HCT116 (cell line): ENCODE measurements at places on chromosomes 3 and 15.

GRCh38 chr3:69941037-69941436 is 58.5 kb upstream of the SAMMSON start:
- DNase-seq = no peak

DNA sequence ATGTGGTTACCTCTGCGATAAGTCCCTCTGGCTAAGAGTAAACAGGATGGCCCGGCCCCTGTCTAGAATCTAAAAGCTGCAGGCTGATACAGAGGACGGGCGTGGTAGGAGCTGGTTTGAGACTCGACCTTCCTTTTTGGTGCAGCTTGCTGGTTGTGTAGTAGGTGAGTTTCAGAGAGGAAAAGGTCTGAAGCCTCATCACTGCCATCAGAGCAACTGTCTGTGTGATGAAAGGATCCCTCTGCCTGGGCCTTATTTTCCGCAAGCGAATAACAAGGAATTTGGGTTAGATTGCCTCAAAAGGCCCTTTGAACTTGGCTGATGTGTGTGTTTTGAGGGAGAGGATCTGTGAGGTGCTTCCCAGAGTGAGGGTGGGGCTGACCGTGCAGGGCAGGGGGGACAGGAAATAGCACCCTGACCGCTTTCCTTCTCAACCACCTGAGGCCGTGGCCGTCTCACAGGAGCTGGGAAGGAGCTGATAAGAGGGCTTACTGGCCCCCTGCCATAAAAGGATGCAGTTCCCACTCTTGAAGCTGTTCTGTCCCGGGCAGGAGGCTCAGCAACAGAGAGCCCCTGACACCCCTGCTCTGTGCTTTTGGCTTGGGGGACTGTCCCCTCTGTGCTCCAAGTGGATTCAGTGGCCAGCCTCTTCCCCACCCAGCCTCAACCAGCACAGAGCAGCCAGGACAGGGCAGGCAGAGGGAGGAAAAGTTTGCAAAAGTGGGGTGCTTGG is 45.6 kb upstream of the TFRC start:
- no peak for DNase-seq

- no peak for DNase-seq
Observed at GRCh38 chr3:134446800-134447199, 39.0 kb downstream of the ANAPC13 start.

- no peak for DNase-seq
Observed at GRCh38 chr3:105466495-105467404, 100.0 kb downstream of the ALCAM start.

- no peak for DNase-seq
Observed at GRCh38 chr3:99868311-99868646, 50.6 kb downstream of the CMSS1 start.

GRCh38 chr3:41853540-41854196 is 108.2 kb downstream of the ULK4 start:
- no peak for DNase-seq

DNA sequence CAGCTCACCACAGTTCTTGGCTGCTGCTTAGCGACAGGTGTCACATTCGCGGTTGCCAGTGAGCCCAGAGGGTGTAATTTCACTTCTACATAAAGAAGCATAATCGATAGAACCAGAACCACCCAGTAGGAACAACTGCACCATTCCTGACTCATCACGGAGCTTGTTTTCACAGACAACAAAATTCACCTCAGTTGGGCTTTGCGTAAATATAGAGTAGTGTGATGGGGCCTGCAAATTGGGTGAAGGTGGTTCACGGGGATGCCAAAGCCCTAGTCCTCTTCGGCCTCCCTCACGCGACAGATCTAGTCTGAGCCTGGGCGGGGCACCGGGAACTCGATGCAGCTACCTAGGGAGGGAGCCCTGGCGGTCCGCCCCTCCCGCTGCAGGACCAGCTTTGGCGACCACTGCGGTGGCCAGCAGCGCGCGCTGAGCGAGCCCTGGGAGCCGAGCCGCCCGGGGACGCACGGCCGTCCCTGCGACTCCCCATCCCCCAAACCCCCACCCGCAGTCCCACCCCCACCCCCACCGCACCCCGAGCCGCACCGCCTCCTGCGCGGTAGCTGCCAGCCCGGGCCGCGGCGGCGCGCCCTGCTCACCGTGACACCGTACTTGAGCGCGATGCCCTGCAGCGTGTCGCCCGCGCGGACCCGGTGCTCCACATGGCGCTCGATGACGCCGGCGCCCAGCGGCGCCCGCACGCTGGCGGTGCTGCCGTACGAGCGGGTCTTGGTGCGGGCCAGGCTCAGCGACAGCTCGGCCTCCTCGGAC is 519 bp downstream of the LYSMD2 start:
- no peak for DNase-seq

GRCh38 chr3:126511291-126511690 is 6.3 kb downstream of the UROC1 start:
- no peak for DNase-seq

- no peak for DNase-seq
Observed at GRCh38 chr3:126994661-126995245, 11.8 kb downstream of the PLXNA1 start.

- DNase-seq = no peak
Observed at GRCh38 chr15:79418693-79419279, 13.3 kb upstream of the MINAR1 start.

GRCh38 chr3:17013050-17013449 is 128.3 kb downstream of the PLCL2 start:
- no peak for DNase-seq

DNA sequence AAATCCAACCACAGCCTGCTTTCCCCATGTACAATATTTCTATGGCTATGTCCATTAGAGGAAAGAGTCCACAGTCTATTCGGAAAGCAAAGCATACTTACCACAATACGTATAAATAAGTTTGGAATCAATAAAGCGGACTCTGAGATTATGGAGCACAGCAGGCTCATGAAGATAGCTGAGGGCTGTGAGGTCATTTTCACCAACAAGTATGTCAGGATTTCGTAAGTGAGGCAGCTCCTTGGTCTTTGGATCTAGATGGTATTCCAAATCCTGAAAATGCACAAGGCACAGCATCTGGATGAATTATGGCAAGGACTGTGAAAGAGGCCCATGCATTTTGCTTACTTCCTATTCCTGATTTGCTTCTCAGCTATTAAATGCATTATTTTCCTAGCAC is 100.4 kb downstream of the MYO5A start:
- DNase-seq = no peak

DNA sequence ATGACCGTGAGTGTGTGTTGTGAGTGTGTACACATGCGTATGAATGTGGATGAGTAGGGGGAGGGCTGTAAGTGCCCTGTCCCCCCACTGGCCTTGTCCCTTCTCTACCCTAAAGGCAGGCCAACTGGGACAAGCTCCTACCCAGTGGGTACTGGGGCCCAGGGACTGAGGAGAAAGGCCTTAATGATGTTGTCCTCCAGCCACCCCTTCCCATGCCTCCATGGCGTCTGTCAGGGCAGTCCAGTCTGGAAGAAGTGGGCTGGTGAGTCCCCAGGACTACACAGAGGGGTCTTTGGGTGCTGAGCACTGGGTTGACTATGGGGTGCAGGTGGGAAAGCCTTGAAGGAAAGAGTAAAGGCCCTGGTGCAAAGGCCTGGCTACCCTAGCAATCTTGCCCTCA is 16.9 kb upstream of the CORO2B start:
- DNase-seq = no peak

GRCh38 chr15:76059320-76060117 is at the start of gene TMEM266:
Gene TMEM266, plus strand, starts transcription at chr15:76059985. Its CDS starts 74,279 bp downstream, at chr15:76134264.
- no peak for DNase-seq

GRCh38 chr3:154954757-154955156 is 125.4 kb upstream of the MME start:
- DNase-seq = peak; percentile 51

- DNase-seq = no peak
Observed at GRCh38 chr3:171213178-171213577, 186.7 kb upstream of the SLC2A2 start.

GRCh38 chr3:141127344-141128125 is 76.4 kb downstream of the SPSB4 start:
- DNase-seq = no peak

DNA sequence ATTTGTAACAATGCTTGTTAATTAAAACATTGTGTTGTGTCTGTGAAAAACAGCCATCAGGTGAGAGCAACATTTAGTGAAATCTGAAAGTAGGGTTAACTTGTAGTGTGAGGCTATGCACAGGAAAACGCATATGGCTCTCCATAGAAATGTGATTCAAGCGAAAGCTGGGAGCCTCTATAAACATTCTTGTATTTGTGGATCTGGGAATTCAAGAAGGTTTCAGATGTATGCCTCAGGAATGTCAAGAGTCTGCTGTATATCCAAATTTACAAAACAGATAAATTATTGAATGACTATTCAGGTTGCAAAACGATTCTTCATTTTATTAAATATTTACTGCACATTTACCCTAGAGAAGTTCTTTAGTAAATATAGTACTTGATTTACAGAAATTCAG is 166.0 kb downstream of the THSD4 start:
- DNase-seq = no peak

DNA sequence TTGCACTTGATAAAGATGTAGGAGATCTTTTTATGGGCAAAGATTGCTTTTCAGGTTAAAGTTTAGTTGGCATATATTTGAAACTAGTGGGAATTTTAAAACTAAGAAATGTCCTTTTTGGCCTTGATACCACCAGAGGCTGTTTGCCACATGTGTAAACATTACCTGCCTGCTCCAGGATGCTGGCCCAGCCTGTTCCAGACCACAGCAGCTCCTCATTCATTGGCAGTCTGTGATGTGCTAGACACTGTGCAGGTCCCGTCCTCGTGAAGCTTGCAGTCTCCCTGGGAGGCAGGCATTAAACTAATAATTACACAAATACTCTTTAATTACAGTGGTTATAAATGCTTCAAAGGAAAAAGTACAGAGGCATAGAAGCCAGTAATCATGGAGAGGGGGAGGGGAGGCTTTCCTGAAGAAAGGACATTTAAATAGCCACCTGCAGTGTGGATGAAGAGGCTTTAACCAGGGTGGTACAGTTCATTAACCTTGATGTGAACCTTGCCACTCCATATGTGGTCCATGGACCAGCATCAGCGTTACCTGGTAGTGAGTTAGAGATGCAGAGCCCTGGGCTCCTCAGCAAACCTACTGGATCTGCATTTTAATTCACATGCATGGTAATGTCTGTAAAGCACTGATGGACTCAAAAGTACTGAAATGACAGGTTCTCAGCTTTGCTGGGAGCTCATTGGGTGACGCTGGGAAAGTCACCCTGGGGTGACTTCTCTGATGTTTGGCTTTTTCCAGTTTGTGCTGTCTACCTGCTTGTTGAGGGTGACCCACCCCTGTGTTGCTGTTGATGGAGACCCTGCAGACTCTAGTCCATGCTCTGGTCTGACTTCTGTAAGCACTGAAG is 5.3 kb downstream of the ZNF710 start:
- no peak for DNase-seq

- DNase-seq = peak; percentile 8
Observed at GRCh38 chr3:112688819-112689218, 47.9 kb upstream of the CCDC80 start.

GRCh38 chr3:130702985-130703384 is 43.6 kb downstream of the PIK3R4 start:
- no peak for DNase-seq

DNA sequence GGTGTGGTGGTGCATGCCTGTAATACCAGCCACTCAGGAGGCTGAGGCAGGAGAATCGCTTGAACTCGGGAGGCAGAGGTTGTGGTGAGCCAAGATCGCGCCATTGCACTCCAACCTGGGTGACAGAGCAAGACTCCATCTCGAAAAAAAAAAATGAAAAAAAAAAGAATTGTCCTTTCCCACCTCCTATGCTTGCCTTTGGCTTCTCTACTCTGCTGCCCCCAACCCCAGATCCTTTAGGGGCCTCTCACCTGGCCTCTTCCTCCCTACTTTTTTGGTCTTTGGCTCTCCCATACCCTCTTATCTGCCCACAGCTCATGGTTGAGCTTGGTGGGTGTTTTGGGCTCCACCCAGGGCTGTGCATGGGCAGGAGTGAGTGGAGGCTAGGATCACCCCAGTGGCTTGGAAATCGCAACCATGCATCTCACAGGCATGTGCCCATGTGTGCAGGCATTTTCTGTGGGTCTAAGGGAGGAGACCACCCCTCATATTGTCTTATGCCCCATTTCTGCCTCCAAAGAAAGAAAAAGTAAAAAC is 2.1 kb upstream of the SHISA5 start:
- DNase-seq = no peak

DNA sequence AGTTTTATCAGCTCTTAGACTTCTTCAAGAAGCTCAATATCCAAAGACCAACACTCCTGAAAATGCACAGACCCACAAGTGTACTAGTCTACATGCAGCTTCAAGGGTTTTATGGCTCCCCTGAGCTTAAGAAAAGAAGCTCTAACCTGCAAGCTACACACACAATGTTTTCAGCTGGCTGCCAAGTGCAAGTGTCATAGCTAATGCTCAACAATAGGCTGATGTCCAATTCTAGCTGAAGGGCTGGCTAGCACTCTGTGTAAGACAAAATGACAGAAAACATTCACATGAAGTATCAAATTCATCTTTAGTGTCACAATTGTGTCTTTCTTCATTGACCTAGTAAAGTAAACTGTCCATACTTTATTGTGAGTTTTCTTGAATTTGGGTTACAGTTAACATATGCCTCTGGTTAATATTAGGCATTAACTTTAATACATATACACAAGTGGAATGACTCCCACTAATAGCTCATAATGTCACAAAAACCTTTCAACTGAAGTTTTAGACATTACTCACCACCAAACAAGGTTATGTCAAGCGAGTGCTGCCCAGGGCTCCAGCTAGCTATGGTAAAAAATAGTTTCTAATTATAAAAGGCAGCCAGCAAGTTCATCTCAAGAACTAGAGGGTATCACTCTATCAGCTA is 15.1 kb downstream of the ABI3BP start:
- DNase-seq = no peak

DNA sequence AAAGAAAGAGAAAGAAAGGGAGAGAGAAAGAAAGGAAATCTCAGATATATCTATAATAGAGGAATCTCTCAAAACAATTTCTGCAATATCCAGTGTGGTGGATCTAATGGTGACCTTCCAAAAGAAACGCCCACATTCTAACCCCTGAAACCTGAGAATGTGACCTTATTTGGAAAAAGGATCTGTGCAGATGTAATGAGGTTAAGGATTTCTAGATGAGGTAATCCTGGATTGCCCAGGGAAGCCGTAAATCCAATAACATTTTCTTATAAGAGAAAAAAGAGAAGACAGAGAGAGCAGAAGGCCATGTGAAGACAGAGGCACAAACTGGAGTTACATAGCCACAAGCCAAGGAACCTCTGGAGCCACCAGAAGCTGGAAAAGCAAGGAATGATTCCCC is 307.6 kb downstream of the ZBTB20 start:
- no peak for DNase-seq

GRCh38 chr3:157417247-157417646 is 19.4 kb upstream of the PTX3 start:
- DNase-seq = no peak

- no peak for DNase-seq
Observed at GRCh38 chr3:108409800-108410178, 100.6 kb downstream of the MYH15 start.
